ENCODE measurements at places on chromosomes 16 and 17.

GRCh38 chr17:46862949-46863348 is 11.6 kb downstream of the WNT9B start:
- no peak for DNase-seq

GRCh38 chr16:86403541-86404163 is 106.7 kb upstream of the FOXF1 start:
- no peak for DNase-seq

DNA sequence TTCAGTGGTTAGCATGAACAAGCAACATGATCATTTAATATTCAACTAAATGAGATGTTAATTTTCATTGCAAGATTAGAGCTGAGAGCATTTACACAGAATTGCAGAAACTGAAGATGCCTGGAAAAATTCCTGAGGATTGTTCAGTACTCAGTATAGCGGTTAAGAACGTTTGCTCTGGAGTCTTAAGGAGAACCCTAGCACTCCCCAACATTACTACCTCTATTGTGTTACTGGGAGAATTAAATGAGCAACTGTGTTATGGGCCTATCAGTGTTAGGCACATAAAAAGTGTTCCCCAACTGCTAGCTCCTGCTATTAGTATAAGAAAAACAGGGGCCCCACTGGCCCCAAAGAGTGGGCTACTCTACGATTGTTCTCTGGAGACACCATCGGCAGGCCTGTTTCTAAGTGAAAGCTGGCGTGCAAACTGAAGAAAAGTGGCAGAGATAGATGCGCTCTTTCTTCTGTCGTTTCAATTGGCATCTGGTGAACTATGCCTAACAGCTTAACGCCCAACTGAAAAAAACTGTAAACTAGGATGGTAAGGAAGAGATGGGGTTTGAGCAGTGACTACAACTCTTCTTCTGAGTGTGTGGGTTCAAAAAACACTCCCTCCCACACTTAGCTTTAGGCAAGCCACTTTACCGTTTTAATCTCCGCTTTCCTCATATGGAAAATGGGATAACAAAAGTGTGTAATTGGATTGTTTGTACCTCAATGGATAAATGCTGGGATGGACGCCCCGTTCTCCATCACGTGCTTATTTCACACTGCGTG is 1.3 kb downstream of the CDR2 start:
- DNase-seq, result no peak

GRCh38 chr17:77332981-77333685 is 192.4 kb downstream of the SEC14L1 start:
- peak; percentile 70 for DNase-seq

- no peak for DNase-seq
Measured at GRCh38 chr17:56868716-56869115, 34.8 kb downstream of the DGKE start.

GRCh38 chr17:37494401-37494831 is 4.7 kb downstream of the DUSP14 start:
- peak; percentile 41 for DNase-seq

Data from choroid plexus epithelial cell (primary cell).